ENCODE measurements at places on chromosomes 13 and 19. TPM values are rescaled to one million over a fixed set of nuclear protein-coding genes. Genes with fewer than 3 reads are reported as not detected.

GRCh38 chr13:50627111-50627510 lies 216.4 kb downstream of the DLEU7 start:
- H3K4me1 ChIP-seq: peaks cover 14% of the 10 kb centered on the region

The PRSS57 gene
- not detected for total RNA-seq

- H3K4me3 ChIP-seq: no peak overlapping the region
- no peak for DNase-seq
- no peak overlapping the region for H3K27ac ChIP-seq
- no peaks in the 10 kb centered on the region for H3K4me1 ChIP-seq
- no peaks in the 10 kb centered on the region for H3K36me3 ChIP-seq
- no peaks in the 10 kb centered on the region for H3K27me3 ChIP-seq
These were observed 239.4 kb downstream of the DCLK1 start for GRCh38 chr13:35891507-35892441.

GRCh38 chr19:5369962-5370367 lies 29.4 kb upstream of the PTPRS start:
- no peak overlapping the region for H3K4me3 ChIP-seq
- no peaks in the 10 kb centered on the region for H3K36me3 ChIP-seq
- H3K4me1 ChIP-seq: no peaks in the 10 kb centered on the region
- H3K27ac ChIP-seq: no peak overlapping the region
- DNase-seq: peak; percentile 18
- H3K27me3 ChIP-seq: no peaks in the 10 kb centered on the region

GRCh38 chr13:22120646-22121045 lies 449.8 kb downstream of the FGF9 start:
- no peak overlapping the region for H3K27ac ChIP-seq
- peaks cover 26% of the 10 kb centered on the region for H3K4me1 ChIP-seq
- DNase-seq: no peak
- no peaks in the 10 kb centered on the region for H3K27me3 ChIP-seq

- H3K4me3 ChIP-seq: no peak overlapping the region
- H3K27me3 ChIP-seq: no peaks in the 10 kb centered on the region
- peaks cover 11% of the 10 kb centered on the region for H3K4me1 ChIP-seq
- DNase-seq: no peak
These were observed 69.1 kb downstream of the ALOX5AP start for GRCh38 chr13:30804474-30804873.

The COX6B1 gene
- total RNA-seq: 334 TPM

The ZNF28 gene
- 18.4 TPM for total RNA-seq

GRCh38 chr13:114069376-114070097 lies 62.9 kb downstream of the RASA3 start:
- H3K27ac ChIP-seq: peak overlapping the region; percentile 92
- H3K27me3 ChIP-seq: no peaks in the 10 kb centered on the region
- no peak overlapping the region for H3K4me3 ChIP-seq
- DNase-seq: no peak
- H3K36me3 ChIP-seq: peaks cover 36% of the 10 kb centered on the region
- peaks cover 54% of the 10 kb centered on the region for H3K4me1 ChIP-seq
